ENCODE measurements at places on chromosomes 11 and 22.

DNA sequence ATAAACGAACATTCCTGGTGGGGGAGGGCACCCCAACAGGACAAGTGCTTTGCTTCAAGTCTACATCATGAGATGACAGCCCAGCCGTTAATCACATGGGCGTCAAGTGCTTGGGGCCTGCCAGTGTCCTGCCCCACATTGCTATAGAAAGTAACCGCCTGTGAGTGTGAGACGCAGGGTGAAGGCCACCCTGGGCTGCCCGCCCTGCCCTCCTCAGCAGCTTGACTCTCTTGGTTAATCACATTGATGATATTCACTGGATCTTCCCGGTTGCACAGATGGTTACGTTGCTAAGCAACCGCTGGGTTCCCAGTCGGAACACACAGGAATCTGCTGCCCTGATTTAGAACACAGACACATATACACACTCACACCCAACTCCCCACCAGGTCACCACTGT is 79.3 kb downstream of the CTTN start:
- DNase-seq = peak; percentile 27

DNA sequence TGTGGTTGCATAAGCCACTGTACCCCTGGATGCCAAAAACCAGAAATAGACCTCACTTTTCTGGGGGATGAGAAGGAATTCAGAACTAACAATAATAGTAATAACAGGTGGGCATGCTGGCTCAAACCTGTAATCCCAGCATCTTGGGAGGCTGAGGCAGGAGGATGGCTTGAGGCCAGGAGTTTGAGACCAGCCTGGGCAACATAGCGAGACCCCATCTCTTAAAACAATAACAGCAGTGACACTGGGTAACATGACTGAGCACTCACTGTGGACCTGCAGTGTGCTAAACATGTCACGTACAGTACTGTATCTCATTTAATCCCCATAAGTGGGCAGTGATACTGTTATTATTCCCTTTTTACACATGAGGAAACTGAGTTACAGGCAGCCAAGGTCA is 10.0 kb downstream of the FLRT1 start:
- no peak for DNase-seq

GRCh38 chr11:44536788-44537516 is 28.5 kb upstream of the CD82 start:
- no peak for DNase-seq

DNA sequence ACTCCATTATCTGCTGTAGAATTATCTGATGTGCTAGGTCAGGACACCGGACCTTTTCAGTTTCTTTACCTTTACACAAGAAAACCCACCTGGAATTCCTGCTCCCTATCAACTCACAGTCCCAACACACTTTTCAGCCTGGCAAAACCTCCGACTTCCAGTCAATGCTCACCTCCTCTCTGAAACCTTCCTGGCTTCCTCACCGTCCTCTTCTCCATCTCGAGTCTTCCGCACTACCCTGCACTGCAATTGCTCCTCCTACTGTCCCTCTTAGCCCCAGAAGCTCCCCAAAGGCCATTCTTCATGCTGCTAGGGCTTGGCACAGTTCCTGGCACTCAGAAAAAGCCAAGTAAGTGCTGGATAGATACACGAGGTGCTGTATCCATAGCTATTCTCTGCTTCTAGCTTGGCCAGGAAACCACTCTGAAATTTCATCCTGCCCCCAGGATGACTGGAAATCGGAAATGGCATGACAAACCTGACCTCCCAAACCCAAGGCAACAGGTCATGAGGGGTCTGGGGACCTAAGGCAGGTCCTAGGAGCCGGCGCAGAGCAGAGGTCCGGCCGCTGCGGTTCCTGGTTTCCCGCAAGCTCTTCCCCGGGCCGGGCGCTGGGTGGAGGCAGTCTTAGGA is 702 bp downstream of the SYN3 start:
- no peak for DNase-seq

- no peak for DNase-seq
Observed at GRCh38 chr22:21714059-21714770, 21.4 kb downstream of the YPEL1 start.

- DNase-seq = no peak
Observed at GRCh38 chr11:118353084-118353710, 6.2 kb upstream of the UBE4A start.

GRCh38 chr11:115197433-115197832 is 306.8 kb downstream of the CADM1 start:
- DNase-seq = no peak

DNA sequence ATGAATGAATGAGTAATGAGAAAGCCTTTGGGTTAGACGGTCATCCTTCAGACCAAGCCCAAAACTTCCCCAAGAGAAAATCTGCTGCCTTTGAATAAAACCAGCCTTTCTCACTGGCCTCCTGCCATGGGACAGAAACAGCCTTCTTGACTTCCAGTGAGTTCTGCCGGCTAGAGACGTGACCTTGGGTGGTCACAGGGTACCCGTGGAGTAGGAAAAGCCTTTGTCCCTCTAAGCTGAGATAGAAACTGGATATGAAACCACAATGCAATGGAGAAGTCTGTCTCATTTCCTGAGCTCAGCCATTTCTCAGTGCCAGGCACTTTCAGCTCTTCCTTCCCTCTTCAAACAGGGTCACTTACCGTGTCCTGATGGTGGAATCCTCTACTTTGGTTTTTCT is 21.2 kb upstream of the YWHAH start:
- no peak for DNase-seq

GRCh38 chr22:44459041-44459440 is 39.0 kb downstream of the RTL6 start:
- DNase-seq = no peak

DNA sequence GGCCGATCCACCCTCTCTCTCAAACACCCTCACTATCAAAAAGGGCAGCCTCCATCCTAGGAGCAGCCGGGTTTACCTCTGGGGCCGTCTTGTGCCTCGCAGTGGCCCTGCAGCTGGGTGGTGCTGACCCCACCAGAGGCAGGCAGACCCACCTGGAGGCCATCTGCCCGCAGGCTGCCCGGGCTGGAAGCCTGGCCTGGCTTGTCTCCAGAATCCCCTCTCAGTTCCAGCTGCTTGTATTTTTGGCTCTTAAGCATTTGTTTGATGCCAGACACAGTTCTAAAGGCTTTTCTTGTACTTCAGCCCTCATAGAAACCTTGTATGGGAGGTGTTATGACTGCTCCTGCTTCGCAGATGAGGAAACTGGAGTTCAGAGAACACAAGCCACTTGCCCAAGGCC is 4.2 kb upstream of the NFAM1 start:
- no peak for DNase-seq

GRCh38 chr22:27980424-27981148 is 61.5 kb upstream of the PITPNB start:
- no peak for DNase-seq

- DNase-seq = no peak
Observed at GRCh38 chr11:28146123-28146751, 38.0 kb downstream of the METTL15 start.

DNA sequence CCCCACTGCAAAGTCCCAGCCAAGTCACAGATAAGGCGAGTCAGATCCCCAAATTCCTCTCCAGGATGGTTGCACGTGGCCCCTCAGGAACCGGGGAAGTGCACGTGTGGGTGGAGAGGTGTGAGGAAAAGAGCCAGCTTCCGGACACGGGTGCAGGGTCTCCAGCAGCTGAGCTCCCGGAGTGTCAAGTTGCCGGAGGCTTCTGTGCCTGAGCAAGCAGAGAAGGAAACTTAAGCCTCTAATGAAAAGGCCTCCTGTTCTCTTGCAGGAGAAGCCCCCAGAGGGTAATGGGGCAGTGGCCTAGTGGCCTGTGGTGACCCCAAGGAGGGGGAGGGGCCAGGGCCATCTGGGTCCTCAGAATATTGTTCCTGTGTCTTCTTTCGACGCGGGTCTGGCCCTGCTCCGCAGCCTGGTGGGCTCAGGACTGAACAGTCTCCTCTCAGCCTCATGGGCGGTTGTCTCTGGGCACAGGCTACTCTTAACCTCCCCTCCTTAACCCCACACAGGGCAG is 147.9 kb downstream of the FEZ1 start:
- no peak for DNase-seq

- DNase-seq = peak; percentile 68
Observed at GRCh38 chr11:2420502-2421225, 20.1 kb downstream of the TSSC4 start.

DNA sequence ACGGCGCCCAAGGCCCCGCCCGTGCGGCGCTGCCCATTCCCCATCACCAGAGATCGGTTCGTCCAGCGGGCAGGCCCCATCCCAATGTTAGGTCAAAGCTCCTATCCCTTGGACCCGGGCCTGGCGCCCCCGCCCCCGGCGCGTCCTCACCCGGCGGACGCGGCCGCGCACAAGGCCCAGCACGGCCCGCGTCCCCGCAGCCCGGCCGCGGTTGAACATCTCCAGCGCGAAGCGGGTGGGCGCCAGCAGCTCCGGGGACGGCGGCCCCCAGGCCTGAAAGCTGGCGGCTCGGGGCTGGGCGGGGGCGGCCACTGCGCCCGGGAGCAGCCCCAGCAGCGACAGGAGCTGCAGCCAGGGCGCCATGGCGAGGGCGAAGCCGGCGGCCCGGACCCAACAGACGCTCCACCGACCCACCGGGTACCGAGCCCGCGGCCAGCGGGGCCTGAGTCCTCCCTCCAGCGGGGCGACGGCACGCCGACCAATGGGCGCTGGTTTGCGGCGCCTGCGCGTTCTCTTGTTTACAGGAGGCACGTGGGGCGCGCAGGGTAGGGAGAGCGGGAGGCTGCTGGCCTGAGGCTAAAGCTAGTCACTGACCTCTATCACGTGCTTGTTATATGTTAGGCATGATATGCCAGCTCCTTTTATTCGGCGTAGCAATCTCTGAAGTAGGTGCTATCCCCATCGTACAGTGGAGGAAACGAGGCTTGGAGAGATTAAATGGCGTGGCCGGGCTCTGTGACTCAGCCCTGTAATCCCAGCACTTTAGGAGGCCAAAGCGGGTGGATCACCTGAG is at the start of gene CTSF:
CTSF (minus strand) TSS at position 483 of the 793 bp plus-strand sequence; CDS start at position 363, 120 bp downstream.
- peak; percentile 72 for DNase-seq

DNA sequence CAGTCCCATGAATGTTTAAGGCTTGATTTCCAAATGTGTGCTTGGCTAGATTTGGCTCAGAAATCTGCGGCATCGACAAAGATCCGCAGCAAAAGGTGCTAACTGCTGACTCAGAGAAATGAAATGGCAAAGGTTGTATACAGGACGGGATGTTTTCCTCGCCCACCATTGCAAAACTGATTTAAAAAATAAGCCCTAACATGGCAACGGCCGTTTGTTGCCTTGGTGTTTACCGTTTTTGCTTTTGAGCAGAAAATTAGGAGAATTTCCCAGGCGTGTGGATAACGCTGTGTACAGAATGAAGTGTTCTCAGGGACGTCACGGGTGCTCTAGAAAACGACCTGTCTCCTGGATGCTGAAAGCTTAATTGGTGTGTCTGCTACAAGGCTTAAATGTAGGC is 70.2 kb downstream of the ARHGAP8 start:
- DNase-seq = no peak

DNA sequence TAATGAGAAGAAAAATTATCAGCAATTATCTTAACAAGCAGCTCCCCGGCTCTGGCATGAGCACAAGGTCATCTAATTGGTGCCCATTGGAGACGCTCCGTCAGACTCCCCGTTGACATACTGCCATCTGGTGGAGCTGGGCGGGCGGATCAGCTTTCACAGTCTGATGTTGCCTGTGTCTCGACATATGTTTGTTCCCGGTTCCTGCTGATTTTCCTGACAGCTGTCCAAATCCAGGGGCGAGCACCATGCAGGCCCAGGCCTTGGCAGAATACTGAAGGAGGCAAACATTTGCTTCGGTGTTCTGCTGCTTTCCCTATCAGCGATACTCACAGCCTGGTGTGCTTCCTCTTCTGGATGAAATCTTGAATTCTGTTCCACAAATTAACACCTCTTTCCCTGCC is 43.8 kb upstream of the BARX2 start:
- peak; percentile 65 for DNase-seq

- no peak for DNase-seq
Observed at GRCh38 chr11:94755494-94755893, 12.7 kb upstream of the AMOTL1 start.

GRCh38 chr11:9758637-9759518 is 95.0 kb downstream of the SWAP70 start:
- peak; percentile 78 for DNase-seq

- peak; percentile 50 for DNase-seq
Observed at GRCh38 chr11:15800111-15800800, 556.1 kb downstream of the SOX6 start.

DNA sequence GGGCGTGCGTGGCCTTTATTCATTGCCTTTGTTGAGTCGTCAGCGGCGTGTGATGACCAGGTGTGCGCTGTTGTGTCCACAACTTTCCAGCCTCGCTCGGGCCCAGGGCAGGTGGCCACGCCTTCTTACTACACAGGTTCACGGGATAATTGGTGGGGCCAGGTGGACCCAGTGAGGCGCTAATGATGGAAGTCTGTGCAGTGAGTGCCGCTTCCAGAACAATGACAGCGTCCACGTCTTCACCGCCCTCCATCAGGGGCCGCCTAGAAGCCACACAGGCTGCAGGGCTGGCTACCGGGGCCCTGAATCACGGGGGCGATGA is 1197.3 kb downstream of the BRD1 start:
- DNase-seq = no peak

GRCh38 chr22:46079861-46080821 is 70.2 kb upstream of the PPARA start:
- DNase-seq = no peak

- no peak for DNase-seq
Observed at GRCh38 chr22:38987171-38987895, 5.2 kb downstream of the APOBEC3B start.

DNA sequence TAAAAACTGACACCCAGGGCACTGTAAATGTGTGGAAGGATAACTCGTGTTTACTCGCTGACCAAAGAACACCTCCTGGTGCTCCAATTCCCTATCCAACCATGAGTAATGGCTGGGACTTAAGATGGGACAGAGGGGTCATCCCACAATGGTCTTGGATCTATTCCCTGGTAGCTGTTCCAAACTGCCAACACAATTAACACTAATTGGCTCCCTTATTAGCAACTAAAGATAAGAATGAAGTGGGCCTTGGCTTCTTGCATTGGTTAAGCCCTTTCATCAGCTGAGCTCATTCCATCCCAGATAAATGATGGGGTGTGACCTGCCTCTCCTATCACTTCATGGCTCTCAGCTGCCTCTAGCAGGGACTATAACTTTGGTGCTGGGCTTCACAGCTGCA is 1.5 kb upstream of the SIK3 start:
- DNase-seq = no peak

- no peak for DNase-seq
Observed at GRCh38 chr11:76131671-76132631, 74.4 kb downstream of the WNT11 start.

GRCh38 chr11:11089805-11090204 is 232.0 kb upstream of the ZBED5 start:
- no peak for DNase-seq

- DNase-seq = no peak
Observed at GRCh38 chr11:22780952-22781593, 48.5 kb downstream of the SVIP start.

- DNase-seq = no peak
Observed at GRCh38 chr11:12764187-12764914, 90.1 kb downstream of the TEAD1 start.

DNA sequence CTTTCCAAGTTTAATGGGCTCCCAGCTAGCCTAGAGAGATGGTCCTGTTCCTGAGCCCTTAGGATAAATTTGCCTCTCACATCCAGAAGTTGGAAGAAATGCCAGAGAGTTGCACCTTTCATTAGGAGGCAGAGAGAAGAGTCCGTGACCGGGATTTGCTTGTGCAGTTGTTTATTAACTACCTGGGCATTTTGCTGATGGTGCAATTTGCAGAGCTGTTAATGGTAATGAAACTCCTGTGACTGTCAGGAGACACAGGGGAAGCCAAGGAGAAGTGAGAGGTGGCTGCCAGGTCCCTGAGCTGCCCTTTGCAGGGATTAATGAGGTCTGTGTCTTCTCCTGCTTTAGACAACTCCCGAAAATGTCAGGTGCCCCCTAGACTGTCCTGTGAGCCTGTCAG is 69.1 kb upstream of the B3GAT1 start:
- DNase-seq = peak; percentile 62

GRCh38 chr11:83691451-83691950 is 405.3 kb upstream of the CCDC90B start:
- peak; percentile 83 for DNase-seq

Data from large intestine (tissue), 12 donors.